ENCODE measurements at places on chromosomes 4 and X.

- no peak for DNase-seq
Observed at GRCh38 chr4:127018381-127018780, 614.4 kb upstream of the INTU start.

DNA sequence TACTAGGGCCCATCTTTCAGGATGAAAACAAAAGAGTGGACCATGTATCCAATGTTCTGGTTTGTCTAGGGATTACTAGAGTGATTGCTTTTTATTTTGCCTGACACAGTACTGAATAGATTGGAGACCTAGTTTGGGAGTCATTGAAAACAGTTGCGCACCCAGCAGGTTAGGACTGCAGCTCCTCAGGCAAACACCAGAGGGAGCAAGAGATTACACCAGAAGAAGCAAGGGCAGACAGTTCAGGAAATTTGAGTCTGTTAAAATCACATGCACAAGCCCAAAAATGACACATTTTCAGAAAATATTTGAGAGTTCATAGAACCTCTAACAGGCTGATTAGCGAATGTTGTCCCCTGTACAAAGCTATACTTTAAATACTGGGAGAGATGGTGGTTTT, 55.6 kb downstream of the CYLC1 start:
- DNase-seq, result no peak

- DNase-seq, result no peak
Observed at GRCh38 chrX:112808651-112809195, 31.9 kb downstream of the AMOT start.

DNA sequence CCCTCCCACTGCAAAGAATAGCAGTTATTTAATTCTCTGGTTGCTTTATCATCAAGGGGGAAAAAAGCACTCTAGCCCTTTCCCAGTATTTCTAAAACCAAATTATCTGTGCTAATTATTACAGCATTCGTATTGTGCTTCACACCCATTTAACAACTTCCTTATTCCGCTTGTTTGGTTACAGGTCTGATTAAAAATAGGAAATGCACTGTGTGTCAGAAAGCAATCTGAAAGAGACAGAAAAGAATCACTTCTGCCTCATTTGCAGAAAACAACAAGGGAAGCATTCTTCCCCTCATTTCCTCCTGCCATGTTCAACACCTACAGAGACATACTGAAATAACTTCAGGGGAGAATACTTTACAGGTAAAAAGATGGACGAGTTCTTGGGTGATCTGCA, 114.9 kb upstream of the MAP3K15 start:
- DNase-seq, result no peak

GRCh38 chrX:124045109-124045508, 83.6 kb downstream of the STAG2 start:
- DNase-seq, result no peak

GRCh38 chrX:151099001-151099400, 77.4 kb upstream of the GPR50 start:
- no peak for DNase-seq

- no peak for DNase-seq
Observed at GRCh38 chrX:107054978-107055377, 55.0 kb upstream of the MORC4 start.

- DNase-seq, result no peak
Observed at GRCh38 chr4:79851625-79852304, 221.3 kb downstream of the ANTXR2 start.

DNA sequence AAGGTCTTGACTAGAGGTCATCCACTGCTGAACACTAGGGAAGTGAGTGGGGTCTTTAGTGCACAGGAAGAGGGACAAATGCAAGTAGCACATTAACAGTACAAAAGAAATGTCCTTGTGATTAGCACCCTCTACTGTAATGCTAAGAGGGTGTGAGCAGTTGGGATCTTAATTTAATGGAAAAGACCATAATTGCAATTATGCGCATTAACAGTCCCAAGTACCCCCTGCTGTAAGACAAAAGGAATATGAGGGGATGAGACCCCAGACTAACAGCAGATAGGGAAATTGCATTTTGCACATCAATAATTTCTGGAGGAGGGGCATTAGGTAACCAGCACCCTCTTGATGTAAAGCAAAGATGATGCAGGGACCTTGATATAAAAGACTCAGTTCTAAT, 285.0 kb downstream of the CHIC1 start:
- DNase-seq, result no peak

- DNase-seq, result no peak
Observed at GRCh38 chr4:74408639-74409038, 36.3 kb upstream of the AREG start.

DNA sequence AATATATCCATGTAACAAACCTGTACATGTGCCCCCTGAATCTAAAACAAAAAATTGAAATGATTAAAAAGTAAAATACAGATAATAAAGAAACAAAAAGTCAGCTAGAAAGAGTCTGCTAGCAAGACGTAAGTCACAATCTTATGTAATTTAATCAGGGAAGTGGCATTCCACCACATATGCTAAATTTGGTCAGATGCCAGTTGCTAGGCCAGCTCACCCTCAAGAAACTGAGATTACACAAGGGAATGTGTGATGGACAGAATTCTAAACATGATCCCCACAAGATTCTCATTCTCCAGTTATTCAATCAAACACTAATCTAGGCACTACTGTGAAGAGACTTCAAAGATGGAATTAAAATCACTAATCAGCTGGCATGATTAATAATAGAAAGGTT, 689.3 kb downstream of the CENPC start:
- DNase-seq, result no peak

DNA sequence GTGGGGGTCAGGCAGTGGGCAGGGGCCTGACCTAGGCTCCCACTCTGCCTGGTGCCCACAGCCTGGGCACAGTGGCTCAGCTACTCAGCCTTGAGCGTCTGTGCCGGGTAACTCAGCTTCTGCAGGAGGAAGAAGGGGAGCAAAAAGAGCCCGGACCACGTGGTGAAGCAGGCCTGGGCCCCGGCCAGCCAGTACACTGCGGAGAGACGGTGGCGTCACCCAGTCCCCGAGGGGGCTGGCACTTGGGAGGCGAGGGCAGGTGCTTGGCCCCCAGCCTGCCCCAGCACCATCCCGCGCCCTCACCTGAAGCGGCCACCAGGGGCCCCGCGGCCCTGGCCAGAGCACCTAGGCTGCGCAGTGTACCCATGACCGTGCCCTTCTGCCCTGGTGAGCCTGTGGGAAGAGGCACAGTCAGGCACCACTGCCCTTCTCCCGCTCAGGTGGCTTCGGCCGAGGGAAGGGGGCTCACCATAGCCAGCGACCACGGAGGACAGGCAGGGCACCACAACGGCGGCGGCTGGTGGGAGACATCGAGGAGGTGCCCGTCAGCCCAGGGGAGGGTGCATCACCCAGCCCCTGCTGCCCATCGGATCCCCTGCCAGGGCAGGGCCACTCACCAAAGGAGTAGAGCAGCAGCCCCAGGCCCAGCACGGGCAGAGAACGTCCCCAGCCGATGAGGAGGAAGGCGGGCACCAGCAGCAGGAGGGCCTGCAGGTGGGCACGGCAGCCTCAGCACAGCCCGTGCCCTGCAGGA, 32.3 kb downstream of the NOP14 start:
- DNase-seq, result peak; percentile 68
